ENCODE measurements at places on chromosomes 11 and 22.

GRCh38 chr11:116519499-116519898, 253.3 kb downstream of the BUD13 start:
- DNase-seq: no peak

DNA sequence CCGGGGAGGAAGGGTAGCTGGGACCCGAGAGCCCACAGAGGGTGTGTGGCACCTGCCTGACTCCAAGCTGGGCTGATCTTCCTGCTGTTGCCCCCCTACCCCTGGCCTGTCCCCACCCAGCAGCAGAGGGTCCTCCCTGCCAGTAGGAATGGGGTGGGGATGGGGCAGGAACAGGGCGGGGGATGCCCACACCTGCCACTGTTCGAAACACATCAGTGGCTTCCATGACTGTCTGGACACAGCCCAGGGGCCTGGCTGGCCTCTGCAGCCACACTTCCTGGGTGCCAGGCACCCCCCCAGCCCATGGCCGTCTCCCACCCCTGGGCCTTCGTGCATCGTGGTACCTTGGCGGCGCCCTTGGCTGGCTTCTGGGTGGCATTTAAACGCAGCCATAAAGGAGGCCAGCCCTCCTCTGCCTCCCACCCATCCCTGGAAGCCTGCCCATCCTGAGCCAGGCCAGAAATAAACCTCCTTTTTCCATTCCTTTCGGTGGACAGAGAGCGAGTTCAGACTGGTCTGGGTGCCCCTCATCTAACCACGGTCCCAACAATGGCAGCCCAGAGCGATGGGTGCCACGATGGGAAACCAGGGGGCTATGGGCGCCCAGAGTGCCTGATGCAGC, 745 bp upstream of the SHISAL1 start:
- DNase-seq: no peak

GRCh38 chr11:69721106-69721505, 17.3 kb upstream of the FGF19 start:
- peak; percentile 48 for DNase-seq

DNA sequence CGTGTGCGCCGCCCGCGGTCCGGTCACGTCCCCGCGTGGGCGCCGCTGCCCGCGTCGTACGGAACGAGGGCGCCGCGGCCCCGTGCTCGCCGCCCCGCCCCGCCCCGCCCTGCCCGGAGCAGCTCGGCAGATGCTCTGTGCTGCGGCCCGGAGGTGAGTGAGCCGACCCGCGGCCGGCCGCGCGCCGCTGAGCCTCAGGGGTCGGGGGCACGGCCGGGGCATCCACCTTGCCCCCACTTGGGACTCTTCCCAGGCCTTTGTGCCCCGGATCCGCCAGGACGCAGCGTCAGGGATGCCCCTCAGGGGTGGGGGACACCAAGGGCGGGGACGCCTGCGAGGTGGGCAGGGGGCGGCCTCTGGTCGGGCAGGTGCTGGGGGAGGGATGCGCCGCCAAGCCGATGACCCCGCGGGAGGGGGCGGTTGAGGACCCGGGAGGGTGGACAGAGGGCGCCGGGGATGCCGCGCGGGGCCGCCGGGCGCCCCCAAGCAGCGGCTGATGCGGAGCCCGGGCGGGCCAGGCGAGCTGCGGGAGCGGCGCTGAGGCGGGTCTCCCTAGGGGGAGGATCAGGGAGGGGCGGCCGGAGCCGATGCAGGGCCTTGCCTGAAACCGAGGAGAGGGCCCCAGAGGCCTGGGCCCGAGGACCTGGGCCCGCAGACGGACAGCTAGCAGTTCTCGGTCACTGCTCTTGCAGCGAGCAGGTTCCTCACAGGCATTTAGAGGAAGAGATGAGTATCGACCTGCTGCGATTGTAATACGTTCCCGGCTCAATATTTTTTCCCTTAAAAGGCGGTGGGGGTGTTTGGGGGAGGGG, at the start of gene GNAZ:
Gene GNAZ (plus strand): TSS at position 102 of the 812 bp plus-strand sequence. CDS start 25,177 bp downstream, outside the sequence.
- peak; percentile 61 for DNase-seq

- DNase-seq: no peak
Measured at GRCh38 chr11:132862933-132863332, 669.4 kb downstream of the OPCML start.

- DNase-seq: no peak
Measured at GRCh38 chr11:3347127-3347526, 31.8 kb downstream of the ZNF195 start.

DNA sequence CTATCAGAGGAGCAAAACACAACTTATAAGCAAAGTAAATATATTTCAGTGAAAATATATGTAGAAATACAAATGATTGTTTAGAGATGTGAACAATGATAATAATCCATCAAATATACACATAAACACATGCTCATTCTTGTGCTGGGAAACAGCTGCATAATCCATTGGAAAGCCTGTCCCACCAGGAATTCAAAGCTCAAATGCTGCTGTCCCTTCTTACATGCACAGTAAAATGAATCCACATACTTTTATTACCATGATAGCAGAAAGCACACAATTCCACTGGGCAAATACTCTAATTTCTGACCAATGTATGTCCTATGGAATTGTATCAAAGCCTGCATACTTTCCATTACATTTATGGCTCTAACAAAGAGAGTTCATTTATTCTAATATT, 44.5 kb downstream of the SOX6 start:
- no peak for DNase-seq

DNA sequence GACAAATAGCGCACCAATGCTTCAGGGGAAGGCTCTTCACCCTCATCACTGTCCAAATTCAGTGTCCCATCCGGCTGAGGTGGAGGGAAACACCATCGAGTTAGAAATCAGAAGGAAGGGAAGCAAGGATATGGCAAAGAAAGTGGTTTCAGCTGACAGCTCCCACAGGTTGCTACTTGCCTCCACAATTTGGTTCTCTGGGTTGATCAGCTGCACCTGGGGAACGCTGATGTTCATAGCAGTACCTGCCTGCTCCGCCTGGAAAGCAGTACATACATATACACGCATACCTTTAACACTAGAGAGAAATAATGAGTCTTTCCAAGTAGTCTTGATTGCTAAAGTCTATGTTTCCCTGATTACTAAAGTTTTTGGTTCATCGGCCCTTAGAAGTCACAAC, 37.8 kb upstream of the APOA1 start:
- DNase-seq: no peak

- DNase-seq: peak; percentile 51
Measured at GRCh38 chr22:19448076-19448607, 631 bp upstream of the C22orf39 start.

DNA sequence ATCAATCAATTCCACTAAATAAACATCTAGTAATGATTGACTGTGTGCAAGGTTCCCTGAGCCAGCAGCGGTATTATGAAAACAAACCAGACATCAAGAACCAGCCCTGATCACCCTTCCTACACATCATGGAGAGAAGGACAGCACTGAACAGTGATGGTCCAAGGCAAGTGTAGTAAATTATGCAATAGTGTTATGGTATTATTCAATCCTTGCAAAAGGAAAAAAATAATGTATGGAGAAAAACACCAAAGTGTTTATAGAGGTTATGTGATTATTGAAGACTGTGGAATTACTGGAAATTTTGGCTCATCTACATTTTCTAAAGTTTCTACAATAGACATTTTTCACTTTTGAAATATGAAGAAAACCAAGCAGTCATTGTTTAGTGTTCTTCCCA, 105.3 kb downstream of the RCN1 start:
- no peak for DNase-seq

- DNase-seq: no peak
Measured at GRCh38 chr11:113896156-113896879, 8.3 kb upstream of the HTR3B start.

DNA sequence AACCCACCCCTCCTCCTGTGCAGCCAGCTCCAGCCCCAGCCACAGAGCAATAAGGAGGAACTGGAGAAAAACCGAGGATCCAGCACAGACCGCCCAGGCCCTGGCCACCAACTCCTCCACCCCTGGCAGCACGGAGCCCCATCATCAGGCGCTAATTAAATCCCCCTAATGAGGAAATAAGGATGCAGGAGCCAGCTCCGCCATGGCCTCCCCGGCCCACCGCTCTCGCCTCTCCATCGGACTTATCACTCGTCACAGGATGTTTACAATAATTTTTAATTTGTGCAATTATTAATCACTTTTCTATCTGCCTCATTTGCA, 42.6 kb downstream of the BUD13 start:
- DNase-seq: no peak

- peak; percentile 39 for DNase-seq
Measured at GRCh38 chr11:1087961-1088926, 13.6 kb downstream of the MUC2 start.

DNA sequence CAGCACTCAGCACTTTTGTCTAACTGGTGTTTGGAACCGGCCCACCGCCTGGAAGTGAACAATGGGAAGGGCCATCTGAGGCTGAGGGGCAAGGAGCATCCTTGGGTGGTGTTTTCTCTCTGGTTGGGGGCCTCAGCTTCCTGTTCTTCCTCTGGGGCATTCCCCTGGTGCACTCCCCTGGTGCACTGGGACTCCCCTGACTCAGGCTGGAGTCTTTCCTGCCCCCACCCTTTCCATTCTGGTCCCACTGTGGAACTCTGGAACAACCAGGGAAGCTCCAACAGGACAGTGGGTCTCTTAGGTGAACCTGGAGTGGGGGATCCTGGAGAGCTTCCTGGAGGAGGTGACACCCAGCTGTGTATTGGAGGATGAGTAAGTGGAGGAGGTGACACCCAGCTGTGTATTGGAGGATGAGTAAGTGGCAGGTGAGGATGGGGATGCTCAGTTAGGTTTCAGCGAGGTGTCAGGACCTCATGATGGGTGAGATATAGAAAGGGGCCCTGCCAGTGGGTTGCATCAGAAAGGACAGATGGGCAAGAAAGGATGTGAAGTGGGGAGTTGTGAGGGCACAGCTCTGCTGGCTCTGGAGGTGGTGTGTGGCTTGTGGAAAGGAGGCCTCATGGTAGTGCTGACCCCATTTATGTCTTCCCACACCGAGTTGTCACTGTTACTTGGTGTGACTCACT, 132.1 kb downstream of the OSBP2 start:
- DNase-seq: no peak

DNA sequence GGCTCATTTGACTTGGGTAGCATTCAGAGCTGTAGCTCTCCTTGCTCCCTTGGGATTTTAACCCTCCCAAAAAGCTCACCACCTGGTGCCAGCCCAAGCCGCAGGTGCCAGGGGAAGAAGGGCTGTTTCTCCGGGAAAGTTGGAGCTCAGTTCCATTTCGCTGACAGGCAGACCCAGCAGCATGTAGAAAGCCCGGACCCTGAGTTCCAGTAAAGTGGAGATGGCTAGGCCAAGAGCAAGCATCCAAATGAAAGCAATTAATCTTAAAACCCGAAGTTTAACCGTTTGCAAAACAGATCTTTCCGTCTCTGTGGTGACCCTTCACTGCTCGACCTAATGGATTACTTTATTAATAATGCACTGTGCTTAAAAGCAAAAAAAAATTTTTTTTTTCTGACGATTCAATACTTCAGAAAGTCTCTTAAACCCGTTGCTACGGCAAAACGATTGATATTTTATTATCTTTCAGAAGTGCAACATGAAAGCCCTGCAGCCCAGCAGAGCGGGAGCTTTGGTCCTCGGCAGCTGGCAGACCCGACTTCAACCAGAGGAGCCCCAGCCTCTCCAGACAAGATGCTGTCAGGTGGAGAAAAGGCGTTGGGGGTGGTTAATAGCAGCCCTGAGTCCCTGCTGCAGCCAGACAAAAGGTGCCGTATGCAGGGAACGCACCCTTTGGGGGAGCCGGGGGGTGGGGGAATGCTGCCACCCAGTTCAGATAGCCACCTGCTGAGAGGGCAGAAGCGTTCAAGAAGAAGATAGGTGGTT, 3.3 kb downstream of the LMO1 start:
- no peak for DNase-seq

DNA sequence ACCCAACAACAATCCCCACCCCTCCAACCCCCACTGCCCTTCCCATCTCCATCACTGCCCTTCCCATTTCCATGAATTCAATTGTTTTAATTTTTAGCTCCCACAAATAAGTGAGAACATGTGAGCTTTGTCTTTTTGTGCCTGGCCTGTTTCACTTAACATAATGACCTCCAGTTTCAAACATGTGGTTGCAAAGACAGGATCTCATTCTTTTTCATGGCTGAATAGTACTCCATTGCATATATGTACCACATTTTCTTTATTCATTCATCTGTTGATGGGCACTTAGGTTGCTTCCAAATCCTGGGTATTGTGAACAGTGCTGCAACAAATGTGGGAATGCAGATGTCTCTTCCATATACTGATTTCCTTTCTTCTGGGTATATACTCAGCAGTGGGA, 985 bp upstream of the IL2RB start:
- DNase-seq: no peak

GRCh38 chr11:75921808-75922207, 106.8 kb downstream of the UVRAG start:
- no peak for DNase-seq

DNA sequence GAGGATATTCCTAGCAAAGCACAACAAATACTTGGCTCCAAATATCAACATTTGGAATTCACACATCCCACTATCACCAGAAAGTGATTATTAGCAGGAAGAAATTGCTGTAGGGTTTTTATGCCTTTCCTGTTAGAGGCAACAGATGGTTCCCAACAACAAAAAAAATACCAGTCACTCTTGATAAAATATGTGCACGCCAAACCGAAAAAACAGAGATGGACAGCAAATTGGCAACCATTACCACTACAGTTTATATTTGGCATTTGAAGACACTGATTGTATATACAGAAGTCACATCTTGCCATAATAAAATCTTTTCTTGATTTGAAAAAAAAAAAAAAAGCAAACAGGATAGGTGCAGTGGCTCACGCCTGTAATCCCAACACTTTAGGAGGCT, 78.2 kb downstream of the TMPRSS5 start:
- no peak for DNase-seq

DNA sequence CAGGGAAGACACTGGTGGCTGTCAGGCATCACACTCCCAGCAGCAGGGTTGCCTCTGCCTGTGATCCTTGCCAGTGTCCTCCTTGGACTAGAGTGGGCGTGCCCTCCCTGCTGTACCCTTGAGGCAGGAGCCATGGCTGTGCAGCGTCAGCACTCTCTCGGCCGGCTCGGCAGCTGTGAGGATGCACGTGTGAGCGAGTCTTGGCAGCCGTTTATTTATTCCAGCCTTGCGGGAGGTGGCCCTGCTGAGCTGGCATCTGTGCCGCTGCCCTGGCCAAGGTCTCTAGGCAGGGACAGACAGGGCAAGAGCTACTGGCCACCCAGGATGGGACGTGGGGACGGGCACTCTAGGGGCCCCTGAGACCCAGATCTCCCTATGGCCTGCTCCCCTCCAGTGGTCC, 33.9 kb downstream of the TSPAN4 start:
- DNase-seq: no peak
